ENCODE measurements at places on chromosomes 6 and 20. TPM values are rescaled to one million over a fixed set of nuclear protein-coding genes. Genes with fewer than 3 reads are reported as not detected.

Gene MAPK14
- 41.3 TPM for total RNA-seq

Gene WFDC10B
- total RNA-seq: not detected

Gene OR12D3
- not detected for total RNA-seq

Gene OR2H2
- total RNA-seq: not detected

Gene SSTR4
- total RNA-seq: not detected

Gene WFDC2
- total RNA-seq: 2.4 TPM

Gene ZSCAN16
- total RNA-seq: 2.5 TPM

Gene DZANK1
- 3.0 TPM for total RNA-seq

Gene AURKA
- 14.8 TPM for total RNA-seq

DNA sequence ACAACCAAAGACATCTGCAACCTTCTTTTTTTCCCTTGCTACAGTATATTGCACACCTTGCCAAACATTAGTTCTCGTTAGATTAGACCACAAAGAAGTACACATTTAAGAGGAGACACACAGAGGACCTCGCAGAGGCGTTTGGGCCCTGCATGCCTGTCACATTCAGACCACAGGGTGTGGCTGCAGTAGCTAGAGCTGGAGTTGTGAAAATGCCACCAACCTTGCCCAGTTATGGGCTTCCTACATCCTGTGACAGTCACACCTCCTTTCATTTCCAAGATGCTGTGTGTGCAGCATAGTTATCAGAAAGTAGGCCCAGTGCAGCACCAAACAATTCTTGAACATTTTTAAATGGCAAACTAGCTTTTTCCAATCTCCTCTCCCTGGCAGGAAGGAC is 2.4 kb downstream of the SYNE1 start:
- no peak overlapping the region for H3K4me3 ChIP-seq
- no peaks in the 10 kb centered on the region for H3K27me3 ChIP-seq
- no peak for DNase-seq
- peaks cover 9% of the 10 kb centered on the region for H3K4me1 ChIP-seq

DNA sequence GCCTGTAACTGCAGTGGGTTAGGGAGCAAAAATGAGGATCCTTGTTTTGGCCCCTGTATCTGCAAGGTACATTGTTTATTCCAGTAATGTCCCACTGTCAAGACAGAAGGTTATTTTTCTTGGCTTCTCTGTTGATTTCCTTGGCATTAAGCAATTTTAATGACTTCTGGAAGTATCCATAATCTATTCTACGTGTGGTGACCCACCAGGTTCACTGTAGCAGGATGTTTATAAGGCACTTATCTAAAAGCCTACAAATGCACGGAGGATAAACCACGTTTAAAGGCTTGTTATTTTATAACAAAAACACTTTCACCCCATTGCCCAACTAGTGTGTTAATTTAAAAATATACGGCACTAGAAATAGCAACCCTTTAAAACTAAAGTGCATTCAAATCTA is 294.9 kb downstream of the LAMA2 start:
- no peak overlapping the region for H3K27ac ChIP-seq
- no peak for DNase-seq
- H3K4me1 ChIP-seq: peaks cover 8% of the 10 kb centered on the region

- DNase-seq: no peak
- no peaks in the 10 kb centered on the region for H3K36me3 ChIP-seq
- no peak overlapping the region for H3K4me3 ChIP-seq
- H3K4me1 ChIP-seq: no peaks in the 10 kb centered on the region
- H3K27ac ChIP-seq: no peak overlapping the region
These were observed 2.9 kb downstream of the CHRNA4 start for GRCh38 chr20:63357921-63358905.

- H3K27ac ChIP-seq: no peak overlapping the region
- no peaks in the 10 kb centered on the region for H3K4me1 ChIP-seq
- DNase-seq: no peak
- no peak overlapping the region for H3K4me3 ChIP-seq
These were observed 18.7 kb upstream of the RNF144B start for GRCh38 chr6:18368277-18369105.

- H3K4me1 ChIP-seq: peaks cover 39% of the 10 kb centered on the region
- H3K27ac ChIP-seq: peak overlapping the region; percentile 1
- H3K27me3 ChIP-seq: no peaks in the 10 kb centered on the region
- peak; percentile 50 for DNase-seq
These were observed 33.6 kb downstream of the GFOD1 start for GRCh38 chr6:13453771-13454251.

DNA sequence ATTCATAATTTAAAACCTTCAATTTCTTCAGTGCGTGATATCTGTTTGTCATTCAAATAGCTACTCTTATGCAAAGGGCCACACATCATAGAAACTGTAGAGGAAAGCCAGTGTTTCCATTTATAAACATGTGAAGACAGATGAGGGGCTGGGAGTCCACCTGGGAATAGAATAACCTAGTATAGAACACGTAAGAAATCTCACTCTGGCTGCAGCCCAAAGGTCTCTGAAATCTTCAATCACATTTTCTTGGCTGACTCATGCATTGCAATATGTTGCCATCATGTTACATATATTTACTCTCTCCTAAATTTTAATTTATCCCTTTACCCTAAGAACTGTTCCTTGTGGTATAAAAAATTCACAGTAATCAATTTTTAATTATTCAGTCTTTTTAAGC is 123.2 kb downstream of the ELOVL4 start:
- no peak overlapping the region for H3K27ac ChIP-seq
- no peaks in the 10 kb centered on the region for H3K36me3 ChIP-seq
- no peaks in the 10 kb centered on the region for H3K4me1 ChIP-seq
- H3K4me3 ChIP-seq: no peak overlapping the region
- no peak for DNase-seq
- no peaks in the 10 kb centered on the region for H3K27me3 ChIP-seq

GRCh38 chr6:129903082-129903481 is 42.0 kb upstream of the TMEM244 start:
- H3K36me3 ChIP-seq: no peaks in the 10 kb centered on the region
- no peak overlapping the region for H3K4me3 ChIP-seq
- DNase-seq: no peak
- H3K4me1 ChIP-seq: no peaks in the 10 kb centered on the region
- H3K27ac ChIP-seq: no peak overlapping the region

- peaks cover 13% of the 10 kb centered on the region for H3K4me1 ChIP-seq
- no peak overlapping the region for H3K4me3 ChIP-seq
- H3K27me3 ChIP-seq: no peaks in the 10 kb centered on the region
- DNase-seq: no peak
- H3K27ac ChIP-seq: no peak overlapping the region
These were observed 27.6 kb upstream of the IPCEF1 start for GRCh38 chr6:154384191-154384590.

DNA sequence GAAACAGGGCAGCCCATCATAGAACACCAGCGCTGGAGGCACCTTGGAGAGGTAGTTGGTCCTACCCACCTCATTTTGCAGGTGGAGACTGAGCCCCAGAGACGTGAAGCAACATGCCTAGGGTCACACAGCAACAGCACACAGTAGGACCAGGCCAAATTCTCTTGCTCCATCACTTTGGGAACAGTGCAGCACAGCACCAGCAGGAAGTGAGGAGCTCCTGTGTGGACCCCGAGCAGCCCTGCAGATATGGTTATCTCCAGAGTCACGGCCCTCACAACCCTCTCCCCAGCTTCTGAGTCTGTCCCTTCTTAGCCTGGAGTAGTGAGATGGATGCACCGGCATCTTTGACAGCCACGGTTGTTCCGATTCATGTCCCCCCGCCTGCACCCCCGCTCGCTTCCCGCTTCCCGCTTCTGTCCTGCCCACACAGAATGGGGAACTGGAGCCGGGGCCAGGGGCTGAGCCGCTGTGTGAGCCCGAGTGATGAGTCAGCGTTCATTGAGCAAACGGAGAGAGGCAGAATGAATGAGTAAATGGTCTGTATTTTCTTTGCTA is 72.6 kb upstream of the DUSP22 start:
- no peak overlapping the region for H3K4me3 ChIP-seq
- no peak overlapping the region for H3K27ac ChIP-seq
- H3K4me1 ChIP-seq: peaks cover 9% of the 10 kb centered on the region
- H3K36me3 ChIP-seq: no peaks in the 10 kb centered on the region
- peak; percentile 48 for DNase-seq

DNA sequence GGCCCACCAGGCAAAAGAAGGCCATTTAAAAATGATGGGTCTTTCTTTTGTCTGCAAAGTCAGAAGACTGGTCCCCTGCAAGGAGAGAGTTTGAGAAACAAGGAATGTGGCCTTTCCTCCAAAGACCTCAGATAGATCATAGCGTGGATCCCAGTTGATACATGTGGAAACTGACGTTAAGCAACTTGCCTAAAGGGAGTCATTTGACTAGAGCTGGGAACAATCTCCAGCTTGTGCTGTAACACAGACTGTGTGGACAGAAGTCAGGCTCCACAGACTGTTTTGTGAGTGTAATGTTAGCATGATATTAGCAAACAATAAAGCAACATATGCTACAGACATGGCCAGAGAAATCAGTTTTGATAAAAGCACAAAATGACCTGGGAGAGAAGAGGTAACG is 140.4 kb upstream of the CITED2 start:
- H3K27me3 ChIP-seq: no peaks in the 10 kb centered on the region
- peaks cover 3% of the 10 kb centered on the region for H3K4me1 ChIP-seq
- DNase-seq: no peak

- H3K36me3 ChIP-seq: no peaks in the 10 kb centered on the region
These were observed 191.3 kb downstream of the EPM2A start for GRCh38 chr6:145544041-145544440.

- peak; percentile 13 for DNase-seq
- no peak overlapping the region for H3K4me3 ChIP-seq
- no peak overlapping the region for H3K27ac ChIP-seq
- H3K4me1 ChIP-seq: no peaks in the 10 kb centered on the region
- H3K36me3 ChIP-seq: no peaks in the 10 kb centered on the region
These were observed 143.4 kb downstream of the BCKDHB start for GRCh38 chr6:80249897-80250296.

GRCh38 chr6:112038268-112038667 is 15.6 kb upstream of the CCN6 start:
- H3K4me3 ChIP-seq: peak overlapping the region; percentile 42
- H3K4me1 ChIP-seq: peaks cover 31% of the 10 kb centered on the region
- no peak for DNase-seq
- peak overlapping the region; percentile 94 for H3K27ac ChIP-seq

GRCh38 chr20:8036771-8037170 is 17.2 kb upstream of the TMX4 start:
- no peak overlapping the region for H3K27ac ChIP-seq
- H3K4me1 ChIP-seq: no peaks in the 10 kb centered on the region
- no peak for DNase-seq
- H3K36me3 ChIP-seq: no peaks in the 10 kb centered on the region

- H3K27ac ChIP-seq: no peak overlapping the region
- H3K4me3 ChIP-seq: no peak overlapping the region
- DNase-seq: peak; percentile 32
- no peaks in the 10 kb centered on the region for H3K4me1 ChIP-seq
- no peaks in the 10 kb centered on the region for H3K27me3 ChIP-seq
These were observed 145.7 kb downstream of the BTBD9 start for GRCh38 chr6:38493931-38494547.

DNA sequence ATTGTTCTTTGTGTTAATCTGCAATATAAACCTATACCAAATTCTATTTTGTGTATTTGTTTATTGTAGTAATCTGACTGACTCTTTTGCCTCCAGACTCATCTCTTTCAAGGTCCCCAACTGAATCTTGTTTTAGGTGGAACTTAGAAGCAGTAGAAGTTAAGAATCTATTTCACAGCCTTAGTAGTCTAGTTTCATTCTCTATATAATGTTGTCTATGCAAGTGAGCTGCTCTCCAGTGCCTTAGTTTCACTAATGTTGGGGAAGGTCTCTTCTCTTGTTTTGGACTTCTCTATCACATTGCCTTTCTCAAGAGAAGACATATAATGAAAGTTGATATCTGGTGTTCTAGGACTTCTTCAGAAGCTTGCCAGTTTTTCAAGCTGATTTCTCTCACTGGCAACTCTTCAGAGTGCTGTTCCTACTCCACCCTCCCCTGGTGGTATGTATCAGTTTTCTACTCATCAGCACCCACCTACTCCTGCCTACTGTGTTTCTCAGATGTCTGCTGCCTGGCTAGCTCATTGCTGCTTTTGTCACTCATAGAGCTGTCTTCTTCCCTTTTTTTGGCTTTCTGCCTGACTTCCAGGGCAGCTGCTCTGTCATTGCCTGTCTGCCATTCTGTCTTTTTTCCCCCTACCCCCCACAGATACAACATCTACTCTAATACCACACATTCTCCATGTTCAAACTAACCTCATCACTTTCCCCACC is 82.1 kb downstream of the PTPRA start:
- no peaks in the 10 kb centered on the region for H3K4me1 ChIP-seq
- DNase-seq: no peak
- no peak overlapping the region for H3K4me3 ChIP-seq
- no peaks in the 10 kb centered on the region for H3K27me3 ChIP-seq
- no peak overlapping the region for H3K27ac ChIP-seq
- H3K36me3 ChIP-seq: peaks cover 5% of the 10 kb centered on the region

GRCh38 chr20:33689973-33690372 is 3.8 kb upstream of the E2F1 start:
- no peaks in the 10 kb centered on the region for H3K27me3 ChIP-seq
- H3K4me3 ChIP-seq: no peak overlapping the region
- DNase-seq: peak; percentile 47
- H3K27ac ChIP-seq: no peak overlapping the region
- no peaks in the 10 kb centered on the region for H3K36me3 ChIP-seq

DNA sequence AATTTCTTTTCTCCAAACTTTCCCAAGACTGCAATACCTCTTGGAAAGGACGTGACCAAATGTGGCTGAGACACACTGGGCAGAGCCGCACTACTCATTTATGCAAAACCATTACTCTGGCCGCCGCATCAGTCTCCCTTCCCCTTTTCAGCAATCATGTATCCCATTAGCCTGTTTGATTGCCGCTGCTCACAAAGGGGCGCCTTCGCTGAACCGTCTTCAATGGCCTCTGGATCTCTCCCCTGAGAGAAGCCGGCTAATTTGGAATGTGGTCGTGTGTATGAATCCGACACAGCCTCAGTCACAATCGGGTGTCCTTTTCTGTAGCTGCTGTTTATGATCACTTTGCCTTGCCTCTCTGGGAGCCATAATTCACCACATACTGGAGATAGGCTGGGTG is 361.1 kb downstream of the ZFAND3 start:
- no peak overlapping the region for H3K27ac ChIP-seq
- H3K4me1 ChIP-seq: no peaks in the 10 kb centered on the region
- no peak for DNase-seq
- H3K27me3 ChIP-seq: no peaks in the 10 kb centered on the region
- no peak overlapping the region for H3K4me3 ChIP-seq

DNA sequence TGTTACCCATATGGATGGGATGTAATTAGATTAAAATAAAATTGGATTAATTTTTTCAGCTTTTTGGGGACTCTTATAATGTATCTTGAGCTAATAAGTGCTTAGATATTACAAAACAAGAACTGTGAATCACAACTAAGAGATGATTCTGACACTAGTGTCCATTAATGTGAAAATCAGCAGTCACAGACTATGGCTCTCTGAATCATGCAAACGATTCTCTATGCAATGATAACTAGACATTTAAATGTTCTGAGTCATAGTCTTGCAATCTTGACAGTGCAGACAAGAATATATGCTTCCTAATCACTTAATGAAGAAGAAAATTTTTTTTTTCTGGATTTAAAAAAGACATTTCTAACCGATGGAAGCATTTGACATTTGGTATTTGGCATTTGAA is 82.2 kb upstream of the OPRM1 start:
- no peaks in the 10 kb centered on the region for H3K4me1 ChIP-seq
- no peaks in the 10 kb centered on the region for H3K36me3 ChIP-seq
- H3K4me3 ChIP-seq: no peak overlapping the region
- peak; percentile 4 for DNase-seq
- H3K27me3 ChIP-seq: no peaks in the 10 kb centered on the region

- H3K36me3 ChIP-seq: no peaks in the 10 kb centered on the region
- peak; percentile 84 for DNase-seq
- H3K27ac ChIP-seq: peak overlapping the region; percentile 90
- no peaks in the 10 kb centered on the region for H3K27me3 ChIP-seq
- no peak overlapping the region for H3K4me3 ChIP-seq
- peaks cover 32% of the 10 kb centered on the region for H3K4me1 ChIP-seq
These were observed 179.6 kb upstream of the CCN2 start for GRCh38 chr6:132130626-132131298.

Data from astrocyte (in vitro differentiated cells and primary cell).